Upper lobe of left lung (tissue), 6 donors: ENCODE measurements at places on chromosomes 1 and 21. TPM values are rescaled to one million over a fixed set of nuclear protein-coding genes. Genes with fewer than 3 reads are reported as not detected.

GRCh38 chr1:48761986-48762385, 14.7 kb downstream of the BEND5 start:
- DNase-seq, result no peak

DNA sequence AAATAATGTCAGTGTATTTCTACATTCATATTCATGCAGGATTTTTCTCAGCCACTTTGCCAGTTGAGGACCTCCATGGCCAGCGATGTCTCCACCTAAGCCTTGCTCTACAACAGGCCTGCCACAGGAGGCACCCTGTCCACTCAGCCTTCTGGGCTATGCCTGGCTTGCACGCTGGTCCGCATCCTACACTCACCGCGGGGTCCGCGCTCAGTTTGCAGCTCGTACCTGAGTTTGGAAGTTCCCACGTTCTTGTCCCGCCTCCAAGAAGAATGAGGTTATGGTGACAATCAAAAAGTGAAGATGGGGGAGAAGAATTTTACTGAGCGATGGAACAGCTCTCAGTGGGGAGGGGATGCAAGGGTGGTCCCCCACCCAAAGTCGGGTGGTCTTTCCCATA, 93.6 kb upstream of the GRIK1 start:
- DNase-seq, result no peak

The ANGPTL1 gene
- 8.4 TPM for total RNA-seq

- peak; percentile 95 for DNase-seq
Observed at GRCh38 chr1:112501810-112502641, 6.7 kb upstream of the WNT2B start.

The CD84 gene
- 26.4 TPM for total RNA-seq

The OPTC gene
- not detected for total RNA-seq

The GJA5 gene
- 8.4 TPM for total RNA-seq

The NBPF6 gene
- total RNA-seq, result not detected

GRCh38 chr1:208061118-208061517, 150.2 kb upstream of the CD34 start:
- no peak for DNase-seq

DNA sequence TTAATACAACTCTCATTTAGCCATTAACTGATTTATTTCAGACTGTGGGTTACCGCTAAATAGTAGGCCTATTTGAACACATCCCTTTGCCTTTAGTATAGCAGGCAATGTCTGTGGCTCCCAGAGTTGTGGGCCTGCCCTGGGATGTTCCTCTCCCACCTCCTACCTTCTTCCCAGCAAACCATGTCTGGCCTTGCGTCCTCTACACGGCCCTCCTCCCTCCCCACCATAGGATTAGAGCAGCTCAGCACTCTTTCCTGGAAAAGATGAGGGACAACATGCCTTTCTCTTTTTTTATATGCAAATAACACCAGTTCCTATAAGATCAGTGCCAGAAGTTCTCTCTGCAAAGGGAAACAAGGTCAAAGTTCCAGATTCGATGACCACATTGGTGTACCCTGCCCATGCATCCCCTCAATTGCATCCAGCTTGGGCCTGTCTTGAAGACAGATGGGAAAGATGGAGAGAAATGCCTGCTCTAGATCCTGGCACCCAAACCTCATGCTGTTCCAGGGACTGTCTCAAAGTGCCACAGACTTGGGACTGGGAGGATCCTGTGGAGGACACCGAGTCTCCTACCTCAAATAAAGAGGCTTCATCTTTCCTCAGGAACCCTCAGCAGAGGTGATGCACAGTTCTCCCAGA, 57.2 kb downstream of the CD46 start:
- DNase-seq, result no peak

- no peak for DNase-seq
Observed at GRCh38 chr1:225111000-225111399, 181.5 kb downstream of the DNAH14 start.

- DNase-seq, result no peak
Observed at GRCh38 chr1:149931212-149931790, 3.7 kb upstream of the SF3B4 start.

DNA sequence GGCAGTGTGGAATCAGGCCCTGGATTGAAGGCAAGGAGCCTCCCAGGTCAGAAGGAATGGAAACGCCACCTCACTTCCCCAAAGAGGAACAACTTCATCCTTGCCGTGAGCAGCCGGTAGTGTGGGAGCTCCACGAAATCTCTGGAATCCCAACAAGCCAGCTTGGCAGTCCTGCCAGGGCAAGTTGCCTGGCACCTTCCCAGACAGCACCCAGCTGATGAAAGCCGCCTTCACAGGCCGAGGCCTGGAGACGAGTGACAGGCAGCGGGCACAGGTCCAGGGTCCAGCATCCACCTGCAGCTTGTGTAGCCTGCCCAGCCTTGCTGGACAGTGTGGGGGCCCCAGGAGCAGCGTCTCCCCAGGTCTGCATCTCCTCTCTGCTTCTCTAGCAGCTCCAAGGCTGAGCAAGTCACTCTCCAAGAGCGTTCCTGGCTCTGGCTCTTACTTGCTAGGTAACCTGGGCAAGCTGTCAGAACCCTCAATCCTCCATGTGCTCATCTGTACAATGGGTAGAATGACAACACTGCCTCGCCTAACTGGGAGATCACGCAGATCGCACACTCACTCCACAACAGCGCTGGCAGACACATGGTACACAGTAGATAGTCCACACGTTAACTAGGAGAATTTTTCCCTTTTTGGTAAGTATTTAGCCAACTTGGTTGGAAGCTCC, 43.0 kb downstream of the ACOT7 start:
- no peak for DNase-seq

The OR2L5 gene
- not detected for total RNA-seq

GRCh38 chr1:26913389-26913753, 404 bp downstream of the NR0B2 start:
- peak; percentile 76 for DNase-seq

DNA sequence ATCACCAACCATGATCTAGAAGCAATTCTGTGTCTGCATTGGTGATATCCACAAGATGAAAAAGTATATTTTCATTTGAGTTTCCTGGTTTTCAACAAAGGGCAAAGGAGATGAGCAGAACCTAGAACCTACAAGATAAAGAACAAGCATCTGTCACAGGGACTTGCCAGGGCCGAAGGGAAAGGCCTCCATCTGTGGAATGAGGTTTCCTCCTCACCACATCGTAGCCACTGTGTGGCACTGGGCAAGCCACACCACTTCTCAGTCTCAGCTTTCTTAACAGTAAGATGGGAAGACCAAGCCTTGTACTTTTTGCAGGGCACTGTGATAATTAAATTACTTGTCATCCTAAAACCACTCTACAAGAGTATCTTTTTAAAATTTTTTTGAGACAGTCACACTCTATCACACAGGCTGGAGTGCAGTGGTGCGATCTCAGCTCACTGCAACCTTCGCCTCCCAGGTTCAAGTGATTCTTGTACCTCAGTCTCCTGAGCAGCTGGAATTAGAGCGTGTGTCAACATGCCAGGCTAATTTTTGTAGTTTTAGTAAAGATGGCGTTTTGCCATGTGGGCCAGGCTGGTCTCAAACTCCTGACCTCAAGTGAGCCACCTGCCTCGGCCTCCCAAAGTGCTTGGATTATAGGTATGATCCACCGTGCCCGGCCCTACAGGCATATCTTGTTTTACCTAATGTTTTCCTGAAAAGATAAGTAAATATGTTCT, 45.8 kb downstream of the ARHGEF11 start:
- DNase-seq, result no peak

- no peak for DNase-seq
Observed at GRCh38 chr1:228903434-228904071, 168.3 kb downstream of the RHOU start.

The OPRD1 gene
- not detected for total RNA-seq

DNA sequence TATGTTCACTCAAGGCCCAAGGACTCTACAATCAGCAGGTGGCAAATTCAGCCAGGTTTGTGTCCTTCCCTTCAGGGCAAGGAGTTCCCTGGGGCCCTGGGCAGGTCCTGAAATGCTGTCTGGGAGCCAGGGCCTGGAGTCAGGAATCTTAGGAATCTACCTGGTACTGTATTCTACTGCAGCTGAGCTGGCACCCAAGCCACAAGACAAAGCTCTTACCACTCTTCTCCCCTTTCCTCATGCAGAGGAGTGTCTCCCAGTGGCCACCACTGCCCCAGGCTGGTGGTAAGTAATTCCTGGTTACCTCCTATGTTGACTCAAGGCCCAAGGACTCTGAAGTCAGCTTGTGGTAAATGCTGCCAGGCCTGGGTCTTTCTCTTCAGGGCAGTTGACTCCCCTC, 153.4 kb downstream of the NRIP1 start:
- no peak for DNase-seq

- DNase-seq, result no peak
Observed at GRCh38 chr1:76124196-76124595, 49.6 kb downstream of the ST6GALNAC3 start.

GRCh38 chr1:37325010-37325409, 149.4 kb upstream of the ZC3H12A start:
- DNase-seq, result no peak

DNA sequence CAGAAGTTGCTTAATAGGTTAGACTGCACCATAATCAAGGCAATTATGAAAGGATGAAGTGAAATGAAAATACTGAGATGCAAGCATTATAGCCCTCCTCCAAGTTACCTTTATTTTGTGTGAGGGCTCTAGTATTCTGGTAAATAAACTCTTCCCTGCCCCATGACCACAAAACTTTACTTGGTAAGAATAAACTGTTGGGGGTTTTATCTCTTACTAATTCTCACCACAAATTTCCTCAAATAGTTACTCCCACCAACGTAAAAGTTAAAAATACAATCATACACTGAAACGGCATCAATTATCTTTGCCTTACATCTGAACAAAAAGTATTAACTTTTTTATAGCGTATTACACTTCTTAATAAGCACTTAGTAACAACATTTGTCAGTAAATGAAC, 29.5 kb downstream of the C21orf91 start:
- DNase-seq, result no peak

DNA sequence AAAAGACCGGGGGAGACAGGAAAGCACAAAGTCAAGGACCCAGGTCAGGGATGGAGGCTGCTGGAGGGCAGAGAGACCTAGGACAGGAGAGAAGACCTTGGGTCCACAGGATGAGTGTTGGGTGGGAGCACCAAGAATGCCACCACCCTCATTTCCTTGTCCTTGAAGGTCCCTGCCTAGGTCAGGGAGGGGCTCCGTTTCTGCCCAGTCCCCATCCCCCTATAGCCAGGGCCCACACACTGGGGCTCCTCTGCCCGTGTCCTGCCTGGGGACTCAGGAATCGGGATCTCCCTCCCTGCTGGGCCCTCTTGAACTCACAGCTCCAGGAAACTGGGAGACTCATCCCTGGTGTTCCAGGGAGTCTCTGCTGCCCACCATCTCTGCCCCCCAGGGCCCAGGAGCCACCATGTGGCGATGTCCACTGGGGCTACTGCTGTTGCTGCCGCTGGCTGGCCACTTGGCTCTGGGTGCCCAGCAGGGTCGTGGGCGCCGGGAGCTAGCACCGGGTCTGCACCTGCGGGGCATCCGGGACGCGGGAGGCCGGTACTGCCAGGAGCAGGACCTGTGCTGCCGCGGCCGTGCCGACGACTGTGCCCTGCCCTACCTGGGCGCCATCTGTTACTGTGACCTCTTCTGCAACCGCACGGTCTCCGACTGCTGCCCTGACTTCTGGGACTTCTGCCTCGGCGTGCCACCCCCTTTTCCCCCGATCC, 584 bp downstream of the TINAGL1 start:
- DNase-seq, result no peak

DNA sequence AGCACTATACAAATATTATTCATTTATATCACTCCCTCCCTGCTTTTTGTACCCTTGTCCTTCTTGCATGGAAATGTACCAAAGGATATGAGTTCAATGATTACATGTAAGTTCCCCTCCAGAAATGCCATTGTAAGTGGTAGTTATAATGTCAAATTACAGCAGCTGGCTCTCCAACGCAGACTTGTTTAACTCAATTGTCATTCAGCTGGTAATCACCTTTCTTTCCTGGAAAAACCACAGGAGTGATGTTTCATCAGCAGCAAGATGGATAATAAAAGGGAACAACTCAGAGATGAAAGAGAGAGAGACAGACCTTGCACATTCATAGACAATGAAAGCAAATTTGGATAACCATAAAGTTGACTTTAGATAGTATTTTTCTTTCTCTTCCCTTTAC, 578.6 kb upstream of the PBX1 start:
- DNase-seq, result no peak

The SLC45A1 gene
- total RNA-seq, result 1.1 TPM

DNA sequence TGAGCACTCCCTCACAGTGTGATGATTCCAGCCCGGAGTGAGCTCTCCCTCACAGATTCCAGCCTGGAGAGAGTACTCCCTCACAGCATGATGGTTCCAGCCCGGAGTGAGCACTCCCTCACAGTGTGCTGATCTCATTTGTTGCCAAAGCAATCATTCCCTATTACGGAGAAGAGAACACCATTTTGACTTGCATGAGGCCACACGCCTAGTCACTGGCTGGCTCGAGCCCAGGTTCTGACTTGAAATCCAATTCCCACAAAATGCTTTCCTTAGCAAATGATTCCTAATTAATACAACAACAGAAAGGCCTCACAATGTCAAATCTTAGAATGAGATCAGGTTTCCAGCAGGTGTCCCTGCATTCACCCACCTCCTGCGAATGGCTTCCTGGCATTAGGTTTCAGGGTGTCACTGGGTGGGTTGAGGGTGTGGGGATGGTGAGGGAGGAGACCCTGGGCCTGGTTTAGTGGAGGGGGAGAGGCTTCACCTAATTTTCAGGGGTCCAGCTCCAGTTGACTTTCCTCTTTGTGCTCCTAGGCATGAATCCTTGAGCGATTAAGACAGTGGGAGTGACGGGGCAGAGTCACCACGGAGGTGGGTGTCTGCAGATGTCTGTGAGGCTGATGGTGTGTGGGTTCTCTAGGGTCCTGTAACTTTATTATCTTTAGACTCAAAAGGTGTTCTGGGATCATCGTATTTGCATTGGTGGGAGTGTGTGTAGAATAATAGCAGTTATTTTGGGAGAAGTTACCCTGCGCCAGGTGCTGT, 158.5 kb downstream of the KCNJ6 start:
- DNase-seq, result no peak

- no peak for DNase-seq
Observed at GRCh38 chr1:70892930-70893329, 154.7 kb downstream of the PTGER3 start.

DNA sequence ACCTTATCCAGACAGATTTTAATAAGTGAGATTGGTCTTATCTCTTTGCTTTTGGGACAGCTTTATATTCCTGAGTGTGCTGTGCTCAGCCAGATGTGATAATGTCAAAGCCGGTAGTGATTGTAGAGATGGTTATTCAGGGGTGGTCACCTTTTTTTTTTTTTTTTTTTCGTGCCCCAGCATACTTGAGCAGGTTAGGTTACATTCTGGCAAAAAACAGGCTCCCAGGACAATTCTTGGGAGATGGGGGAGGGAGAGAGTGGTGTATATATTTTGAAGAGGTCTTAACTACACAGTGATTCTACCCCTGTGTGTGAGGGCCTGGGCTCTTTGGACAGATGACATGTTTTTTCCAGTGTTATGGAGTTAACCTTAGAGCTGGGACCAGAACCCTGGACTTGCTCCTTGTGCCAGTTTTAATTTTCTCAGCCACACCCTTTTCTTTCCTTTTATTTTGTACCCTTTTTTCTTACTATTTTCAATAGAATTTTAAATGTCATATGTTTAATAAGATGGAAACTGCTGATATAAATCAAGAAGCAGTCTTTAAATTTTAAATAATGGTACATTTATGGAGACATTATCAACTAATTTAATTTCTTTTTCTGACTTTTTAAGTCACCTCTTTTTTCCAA, 88.4 kb downstream of the DYRK1A start:
- DNase-seq, result no peak

The NGF gene
- 0.46 TPM for total RNA-seq

The GBP7 gene
- not detected for total RNA-seq

The ORC1 gene
- 0.22 TPM for total RNA-seq

The PRRX1 gene
- total RNA-seq, result 36.0 TPM

The EPHA10 gene
- 1.7 TPM for total RNA-seq

The FLG2 gene
- not detected for total RNA-seq
